ENCODE measurements at places on chromosomes 16 and 17. TPM values are rescaled to one million over a fixed set of nuclear protein-coding genes. Genes with fewer than 3 reads are reported as not detected.

KRTAP4-1 gene
- not detected for total RNA-seq

GRCh38 chr16:85583491-85584181 lies 29.5 kb upstream of the GSE1 start:
- DNase-seq = no peak

GRCh38 chr17:47934856-47935255 lies 6.5 kb upstream of the PNPO start:
- no peak for DNase-seq

DNA sequence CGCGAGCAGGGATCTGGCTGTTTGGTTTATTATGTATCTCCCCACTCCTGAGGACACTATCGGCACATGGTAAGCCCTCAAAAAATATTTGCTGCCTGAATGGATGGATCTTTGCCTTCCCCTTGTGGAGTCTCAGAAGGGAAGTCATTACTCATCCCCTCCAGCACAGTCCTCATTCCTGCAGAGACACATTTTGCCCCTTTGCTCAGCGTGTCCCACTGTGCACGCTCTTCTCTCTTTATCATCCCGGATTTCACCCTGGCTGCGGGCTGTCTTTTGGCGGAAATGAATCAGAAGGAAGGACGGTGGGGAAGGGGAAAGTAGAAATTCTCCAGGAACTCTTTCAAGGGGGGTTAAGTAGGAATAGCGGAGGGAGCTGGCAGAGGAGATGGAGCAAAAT lies 125.2 kb upstream of the CDC42EP4 start:
- no peak for DNase-seq

- no peak for DNase-seq
Observed at GRCh38 chr17:18314059-18314730, 599 bp downstream of the TOP3A start.

DNA sequence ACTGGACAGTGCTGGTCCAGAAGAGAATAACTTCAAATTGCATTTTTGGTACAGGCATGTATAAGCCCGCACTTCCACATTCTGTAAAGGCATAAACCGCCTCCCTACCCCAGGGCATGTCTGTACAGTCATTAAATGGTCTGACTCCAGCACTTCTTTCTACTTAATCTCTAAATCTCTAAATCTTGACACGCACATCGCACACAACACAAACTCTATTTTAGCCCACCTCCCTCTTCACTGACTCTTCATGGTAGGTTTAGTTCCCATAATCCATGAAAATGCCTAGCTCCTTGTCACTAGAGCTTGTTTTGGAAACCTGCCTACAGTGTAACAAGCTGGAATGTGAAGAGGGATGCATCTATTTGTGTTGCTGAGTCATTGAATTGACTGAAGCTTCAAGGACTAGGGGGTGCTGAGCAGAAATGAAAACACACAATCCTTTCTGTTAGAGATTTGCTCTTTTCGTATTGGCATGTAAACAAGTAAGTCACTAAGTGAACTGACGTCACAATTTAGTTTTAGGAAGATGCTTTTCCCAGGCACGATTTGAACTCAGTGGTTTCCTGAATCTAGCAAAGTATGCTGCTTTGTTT lies 1.6 kb upstream of the DUSP14 start:
- DNase-seq = no peak

Data from vagina (tissue), 2 donors.